ENCODE measurements at places on chromosomes 5 and 9.
A peak's percentile ranks its signal among the peaks of the same experiment; 100 is the strongest.

DNA sequence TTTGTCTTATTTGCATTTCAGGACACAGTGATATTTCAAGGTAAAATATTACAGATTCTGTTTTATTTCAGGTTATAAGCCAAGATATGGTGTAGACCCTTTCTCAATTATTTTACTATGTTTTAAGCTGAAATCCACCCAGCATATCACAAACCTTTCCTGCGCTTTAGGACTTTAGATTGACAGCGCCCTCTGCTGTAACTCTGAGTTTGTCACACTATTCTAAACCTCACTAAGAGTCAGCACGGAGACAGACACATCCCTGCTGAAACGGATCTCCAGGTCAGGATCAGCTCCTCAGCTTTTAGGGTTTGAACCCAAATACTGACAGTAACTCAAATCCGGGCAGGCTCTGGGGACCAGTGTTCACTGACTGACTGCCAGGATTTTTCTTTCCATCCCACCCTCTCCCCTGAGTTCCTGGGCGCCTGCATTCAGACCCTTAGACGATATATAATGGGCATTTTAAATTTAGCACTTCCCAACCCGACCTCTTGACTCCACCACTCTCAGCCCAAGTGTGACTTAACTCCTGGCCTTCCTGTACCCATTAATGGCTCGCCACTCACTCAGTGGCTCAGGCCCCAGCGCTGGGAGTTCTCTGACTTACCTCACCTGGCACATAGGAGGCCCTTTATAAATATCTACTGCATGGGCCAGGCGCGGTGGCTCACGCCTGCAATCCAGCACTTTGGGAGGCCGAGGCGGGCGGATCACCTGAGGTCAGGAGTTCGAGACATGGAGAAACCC, 33.5 kb downstream of the TLX3 start:
- DNase-seq, result peak; percentile 15

- DNase-seq, result no peak
These were observed 82.2 kb upstream of the NFIB start for GRCh38 chr9:14396171-14396570.

DNA sequence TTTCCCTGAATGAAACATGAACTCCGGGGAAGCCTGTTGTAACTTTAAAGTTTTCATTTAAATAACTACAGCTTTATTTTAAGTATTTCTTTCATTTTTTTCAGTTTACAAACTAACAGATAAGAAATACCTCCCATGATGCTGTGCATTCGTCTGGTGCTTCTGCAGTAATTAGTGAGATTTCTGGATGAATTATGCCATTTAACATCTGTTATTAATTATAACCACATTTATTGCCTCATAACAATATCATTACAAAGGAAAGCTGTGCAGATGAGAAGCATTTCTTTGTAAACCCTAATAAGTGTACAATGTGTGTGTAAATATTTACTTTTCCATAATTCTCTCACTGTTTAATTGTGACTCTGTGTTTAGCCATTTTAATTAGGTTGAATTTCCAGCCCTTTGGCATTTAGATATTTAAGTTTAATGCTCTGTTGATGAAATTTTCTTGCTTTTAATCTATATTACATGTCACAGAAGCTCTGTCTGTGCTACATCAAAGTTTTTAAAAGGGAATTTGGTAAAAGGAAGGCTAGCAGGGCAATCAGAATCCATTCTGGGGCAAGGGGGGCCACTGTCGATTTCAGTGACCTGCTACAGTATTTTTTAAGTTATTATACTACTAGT, 418.0 kb downstream of the SPATA31D1 start:
- no peak for DNase-seq

DNA sequence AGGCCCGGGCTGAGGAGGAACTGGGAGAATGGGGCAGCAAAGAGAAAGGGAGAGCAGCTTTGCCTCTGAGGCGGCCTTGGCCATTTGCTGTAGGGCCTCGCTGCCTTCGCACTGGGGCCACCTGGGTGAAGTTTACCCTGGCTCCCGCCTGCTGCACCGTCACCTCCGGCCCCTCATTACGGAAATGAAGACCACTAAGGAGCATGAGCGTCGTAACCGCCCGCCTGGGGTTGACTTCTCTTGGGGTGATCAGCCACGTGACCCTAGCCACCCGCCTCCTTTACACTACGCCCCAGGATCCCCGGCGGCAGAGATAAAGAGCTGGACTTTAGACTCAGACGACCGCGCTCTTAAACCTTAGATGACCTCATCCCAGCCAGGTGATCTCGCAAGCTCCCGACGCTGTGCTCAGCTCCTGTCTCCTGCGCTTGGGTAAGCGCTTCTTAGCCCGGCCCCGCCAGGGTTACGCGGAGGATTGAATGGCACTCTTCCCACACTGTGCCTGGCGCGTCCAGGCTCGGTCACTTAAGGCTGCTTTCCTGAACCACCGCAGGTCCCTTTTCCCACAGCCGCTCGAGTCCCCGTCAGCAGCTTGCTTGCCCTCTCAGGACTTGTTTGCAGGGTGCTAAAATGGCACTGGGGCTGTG, 107.9 kb upstream of the LARP1 start:
- DNase-seq, result peak; percentile 79

DNA sequence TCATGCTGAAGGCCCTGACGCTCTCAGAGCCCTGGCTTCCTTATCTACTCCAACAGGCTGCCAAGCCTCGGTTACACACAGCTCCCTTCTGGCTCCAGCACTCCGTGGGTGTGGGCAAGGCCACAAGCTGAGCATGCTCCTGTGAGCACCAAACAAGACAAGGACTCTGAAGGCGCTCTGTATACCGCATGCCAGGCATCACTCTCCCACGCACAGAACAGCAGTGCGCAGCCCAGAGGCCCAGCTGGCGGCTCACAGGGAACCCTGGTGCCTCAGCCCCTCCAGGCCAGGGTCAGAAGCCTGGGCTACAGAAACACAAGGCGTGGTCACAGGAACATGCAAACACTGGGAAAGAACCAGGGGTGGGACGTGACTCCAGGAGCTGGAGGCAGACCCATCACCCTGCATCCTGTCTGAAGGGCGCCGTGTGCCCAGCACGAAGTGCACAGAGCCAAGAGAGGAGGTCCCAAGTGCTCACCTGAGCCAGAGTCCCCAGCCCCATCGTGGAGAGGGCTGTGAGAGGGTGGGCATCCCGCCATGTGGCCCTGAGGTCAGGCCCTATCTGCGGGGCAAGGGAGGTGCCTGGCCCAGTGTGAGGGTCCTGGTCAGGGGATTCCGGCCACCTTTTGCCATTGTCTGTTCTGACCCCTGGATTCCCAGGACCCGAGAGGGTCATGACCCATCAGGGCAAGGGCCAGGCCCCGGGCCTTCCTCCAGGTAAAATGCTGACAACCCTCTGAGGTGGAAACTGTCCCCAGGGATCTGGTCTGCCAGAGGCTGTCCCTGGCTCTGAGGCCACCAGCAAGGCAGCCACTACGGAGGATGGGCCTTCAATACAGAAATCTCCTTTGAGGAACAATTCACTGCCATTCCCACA, 54.7 kb downstream of the COL23A1 start:
- peak; percentile 72 for DNase-seq

DNA sequence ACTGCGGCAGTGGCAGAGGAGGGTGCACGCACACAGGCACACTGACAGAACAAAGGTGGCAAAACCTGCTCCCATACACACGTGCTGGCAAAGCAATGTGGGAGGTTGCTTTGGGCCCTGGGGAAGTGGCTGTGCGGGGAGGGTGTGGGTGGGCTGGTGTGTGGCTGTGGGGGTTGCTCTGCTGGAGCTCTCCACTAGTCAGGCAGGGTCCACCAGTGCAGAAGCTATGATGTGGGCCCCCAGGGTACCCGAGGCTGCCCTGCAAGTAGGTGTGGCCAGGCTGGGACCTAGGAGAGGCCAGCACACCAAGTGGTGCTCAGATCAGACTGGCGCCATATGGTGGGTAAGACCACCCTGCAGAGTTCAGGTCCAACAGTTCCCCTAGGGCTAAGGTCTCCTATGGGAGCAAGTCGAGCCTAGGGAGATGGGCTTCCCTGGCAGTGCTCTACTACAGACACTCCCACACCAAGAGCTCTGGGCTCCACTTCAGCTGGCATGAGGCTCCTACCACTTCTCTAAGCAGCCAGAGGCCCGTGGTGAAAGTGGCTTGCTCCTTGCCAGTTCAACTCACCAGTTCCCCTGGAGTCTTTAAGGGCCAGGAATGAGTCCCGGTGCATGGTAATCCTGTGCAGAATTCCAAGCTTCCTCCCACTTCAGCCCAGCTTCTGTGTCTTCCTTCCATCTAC, 46.2 kb upstream of the IFNE start:
- DNase-seq, result peak; percentile 51

GRCh38 chr9:69674112-69674685, 2.0 kb upstream of the APBA1 start:
- no peak for DNase-seq

GRCh38 chr5:137822158-137822764, 45.4 kb upstream of the MYOT start:
- DNase-seq, result no peak

- no peak for DNase-seq
These were observed 89.9 kb downstream of the DAB2IP start for GRCh38 chr9:121741228-121741918.

DNA sequence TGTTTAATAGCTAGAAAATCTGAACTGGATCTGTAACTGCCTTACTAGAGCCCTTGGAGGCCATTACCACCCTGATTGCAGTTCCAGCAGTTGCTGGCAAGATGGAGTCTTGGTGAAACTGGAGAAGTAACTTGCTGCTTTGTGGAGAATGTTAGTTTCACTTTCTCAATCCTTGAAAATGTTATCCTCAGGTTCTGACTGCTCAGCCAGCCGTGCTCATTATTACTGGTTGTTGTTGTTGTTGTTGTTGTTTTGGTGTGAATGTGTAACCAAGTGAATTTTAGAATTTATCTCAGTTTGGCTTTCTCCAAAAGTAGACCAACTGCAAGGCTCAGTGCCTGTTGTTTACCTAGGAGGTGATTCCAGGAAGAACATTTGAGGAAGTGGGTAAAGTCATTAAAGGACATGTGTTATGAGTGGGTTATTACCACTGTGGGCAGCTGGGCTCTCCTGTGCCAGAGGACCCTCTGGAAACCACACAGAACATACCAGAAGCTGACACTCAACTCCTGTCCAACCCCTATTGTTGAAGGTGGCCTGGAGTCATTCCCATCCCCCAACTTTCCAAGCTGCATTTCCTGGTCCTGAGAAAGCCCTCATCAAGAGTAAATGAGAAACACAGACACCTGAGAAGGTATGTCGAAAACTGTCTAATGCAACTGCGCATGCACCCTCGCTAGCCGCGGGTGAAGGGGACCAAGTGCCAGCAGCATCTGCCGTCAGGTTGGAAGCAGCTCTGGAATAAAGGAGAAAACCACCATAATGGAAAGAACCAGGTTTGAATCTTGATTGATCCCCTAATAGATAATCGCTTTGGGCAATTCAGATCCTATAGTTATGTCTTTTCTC, 111.6 kb downstream of the CMYA5 start:
- DNase-seq, result no peak

- DNase-seq, result no peak
These were observed 107.4 kb downstream of the FBXO38 start for GRCh38 chr5:148491015-148491792.

- no peak for DNase-seq
These were observed 542.6 kb downstream of the CSNK1G3 start for GRCh38 chr5:124054564-124054963.

DNA sequence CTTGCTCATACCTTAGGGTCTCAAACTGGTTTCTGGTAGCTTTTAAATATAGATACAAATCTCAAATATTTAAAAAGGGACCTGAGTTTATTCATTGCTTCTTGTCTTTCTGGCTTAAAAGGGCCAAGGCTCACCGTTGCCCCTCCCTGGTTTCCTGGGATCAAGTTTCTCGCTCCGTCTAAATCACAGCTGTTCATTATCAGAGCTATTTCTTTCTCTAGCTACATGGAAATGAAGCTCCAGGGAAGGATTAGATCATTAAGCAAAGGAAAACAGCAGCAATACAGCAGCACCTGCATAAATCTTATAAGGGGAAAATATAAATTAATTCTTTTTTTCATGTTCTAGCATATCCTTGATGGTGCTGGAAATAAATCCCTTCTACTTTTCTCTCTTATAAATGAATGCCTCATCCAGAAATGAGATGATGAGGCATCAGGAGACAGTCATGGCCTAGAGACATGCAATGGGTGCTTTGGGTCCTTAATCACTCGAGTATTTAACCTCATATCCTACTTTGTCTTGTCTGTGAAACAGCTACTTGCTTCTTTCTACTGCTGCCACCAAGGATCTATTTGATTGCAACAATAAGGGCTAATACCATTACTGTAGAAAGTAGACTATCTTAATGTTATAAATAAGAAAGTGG, 320.1 kb downstream of the TRPM3 start:
- DNase-seq, result no peak

- DNase-seq, result no peak
These were observed 16.5 kb downstream of the ZNF462 start for GRCh38 chr9:106879439-106879882.

DNA sequence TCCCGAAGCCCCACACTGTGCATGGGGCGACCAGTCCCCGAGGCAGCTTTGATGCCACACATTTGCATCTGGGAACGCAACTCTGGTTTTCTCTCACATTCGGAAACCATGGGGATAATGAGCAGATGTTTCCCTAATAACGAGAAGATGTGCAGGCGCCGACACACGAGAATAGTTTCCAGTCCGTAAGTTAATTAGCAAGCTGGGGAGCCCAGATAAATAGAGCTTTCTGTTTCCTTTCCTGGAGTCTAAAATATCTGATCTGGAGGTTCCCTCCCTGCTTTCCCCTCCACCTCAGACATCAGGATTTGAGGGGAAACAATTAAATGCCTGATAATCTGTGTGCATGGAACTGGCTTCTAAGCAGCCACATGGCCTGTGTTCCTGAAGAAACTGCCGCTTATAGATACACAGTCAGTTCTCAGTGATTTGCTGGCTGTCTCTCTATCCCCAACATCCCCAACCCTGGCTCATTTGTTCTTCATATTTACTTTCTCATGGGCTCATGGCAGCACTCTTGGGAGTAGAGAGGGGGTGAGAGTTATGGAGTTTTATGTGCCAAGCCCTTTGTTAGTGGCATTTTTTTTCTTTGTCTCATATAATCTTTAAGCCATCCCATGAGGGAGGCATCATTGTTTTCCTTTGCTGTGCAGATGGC, 62.8 kb downstream of the PDZD2 start:
- no peak for DNase-seq

DNA sequence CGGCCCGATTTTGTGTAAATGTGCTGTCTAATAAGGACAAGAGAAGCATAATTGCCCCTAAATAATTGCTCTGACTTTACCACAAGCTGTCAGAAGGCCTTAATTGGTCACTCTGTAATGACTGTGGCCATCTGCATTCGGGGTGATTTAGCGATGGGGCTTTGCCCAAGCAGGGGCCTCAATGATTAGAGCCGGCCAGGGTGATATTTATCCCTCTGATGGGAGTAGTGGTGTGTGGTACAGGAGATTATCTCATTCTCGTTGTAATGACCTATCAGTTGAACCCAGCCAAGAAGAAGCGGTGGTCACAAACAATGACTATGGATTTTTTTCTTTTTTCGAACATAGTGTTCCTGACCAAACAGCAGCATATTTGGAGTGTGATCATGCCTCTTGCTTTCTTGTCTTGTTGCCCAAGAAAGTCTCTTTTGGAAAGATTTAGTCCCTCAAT, 72.0 kb upstream of the SAP30L start:
- no peak for DNase-seq

- DNase-seq, result peak; percentile 87
These were observed 1.8 kb downstream of the KLF4 start for GRCh38 chr9:107487521-107488374.

GRCh38 chr5:81609810-81610375, 141.0 kb downstream of the SSBP2 start:
- DNase-seq, result no peak

Data from spleen (tissue), 13 donors.